Motor neuron (in vitro differentiated cells): ENCODE measurements at places on chromosomes 5 and 9.

- no peak for ATAC-seq
These were observed 32.7 kb downstream of the SMC5 start for GRCh38 chr9:70291446-70291845.

DNA sequence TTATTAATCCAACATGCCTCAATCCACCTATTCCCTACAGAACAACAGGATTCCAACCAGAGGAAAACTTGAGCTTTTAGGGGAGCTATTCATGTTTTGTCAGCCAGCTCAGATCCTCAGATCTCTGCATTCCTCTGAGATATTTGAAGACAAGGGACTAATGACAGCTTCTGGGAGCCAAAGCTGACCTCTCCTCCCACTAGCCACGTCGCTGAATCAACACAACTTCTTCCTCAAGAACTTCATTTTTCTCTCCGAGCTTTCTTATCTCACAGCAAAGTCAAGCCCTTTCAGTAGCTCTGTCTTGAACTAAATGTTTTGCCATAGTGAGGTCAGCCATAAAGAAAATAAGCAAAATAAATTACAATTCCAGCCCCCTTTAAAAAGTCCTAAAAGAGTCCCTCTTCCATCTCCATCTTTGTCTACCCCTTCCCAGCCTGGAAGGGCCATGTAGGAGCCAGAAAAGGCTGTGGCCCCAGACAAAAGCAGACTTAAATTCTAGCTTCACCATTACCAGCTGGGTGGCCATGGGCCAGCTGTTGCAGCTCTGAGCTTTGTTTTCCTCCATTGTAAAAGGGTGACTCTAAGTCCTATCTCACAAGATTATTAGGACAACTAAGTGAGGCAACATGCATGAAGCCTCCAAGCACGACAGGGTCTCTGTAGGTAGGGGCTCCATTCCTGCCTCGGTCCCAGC lies 65.0 kb downstream of the HSD17B3 start:
- ATAC-seq, result no peak

DNA sequence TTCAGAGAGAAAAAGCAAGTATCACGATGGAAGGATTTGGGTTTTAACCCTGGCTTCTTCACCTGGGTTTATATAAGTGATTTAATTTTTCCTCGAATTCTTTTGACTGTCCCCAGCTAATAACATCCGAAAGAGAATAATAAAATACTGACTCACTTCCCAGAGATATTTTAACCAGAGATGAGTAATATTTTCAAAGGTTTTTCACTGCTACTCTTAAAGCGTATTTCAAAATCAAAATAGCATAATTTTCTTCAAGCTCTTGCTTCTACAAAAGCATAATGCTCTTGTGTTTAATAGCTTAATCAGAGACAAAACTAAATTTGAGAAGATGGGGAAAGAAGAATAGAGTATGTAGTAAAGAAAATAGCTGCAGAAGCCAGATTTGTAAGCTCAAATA lies 215.2 kb upstream of the PTGER4 start:
- ATAC-seq, result no peak

GRCh38 chr5:16702964-16703363 lies 86.2 kb upstream of the RETREG1 start:
- ATAC-seq, result peak; percentile 59

DNA sequence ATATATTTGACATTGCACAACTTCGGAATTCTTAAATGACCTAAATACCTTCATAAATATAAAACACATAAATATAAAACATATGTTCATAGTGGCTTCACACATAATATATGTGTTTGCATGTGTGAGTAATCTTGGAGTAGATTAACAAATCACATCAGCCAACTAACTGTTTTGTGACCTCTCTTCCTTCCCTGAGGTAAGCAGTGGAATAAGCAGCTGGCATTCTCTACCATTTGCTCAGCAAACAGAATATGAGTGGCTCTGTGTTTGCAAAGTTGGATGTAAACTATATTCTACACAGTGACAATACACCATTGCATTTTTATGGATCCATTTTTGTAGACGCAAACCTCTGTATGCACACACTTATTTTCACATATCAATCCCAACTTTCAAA lies 189.9 kb downstream of the ACER2 start:
- ATAC-seq, result no peak

- no peak for ATAC-seq
These were observed 2188.5 kb upstream of the WWC1 start for GRCh38 chr5:166102947-166103346.

DNA sequence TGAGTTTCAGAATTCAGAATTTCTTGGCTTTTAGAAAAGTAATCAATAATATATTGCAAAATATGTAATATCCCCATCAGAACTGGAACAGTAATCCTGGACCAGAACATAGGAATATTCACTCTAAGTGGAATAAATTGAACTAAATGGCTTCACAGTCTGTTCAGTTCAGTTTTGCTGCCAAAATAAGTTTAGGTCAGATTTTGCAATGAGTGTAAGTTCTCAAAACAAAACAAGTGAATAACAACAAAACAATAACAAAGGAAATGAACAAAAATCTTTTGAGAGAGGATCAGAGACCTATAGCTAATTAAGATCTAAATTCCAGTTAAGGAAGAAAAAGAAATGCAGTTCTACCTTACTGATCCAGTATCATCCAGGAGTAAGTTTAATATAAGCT lies 9.3 kb downstream of the PTGER4 start:
- no peak for ATAC-seq

DNA sequence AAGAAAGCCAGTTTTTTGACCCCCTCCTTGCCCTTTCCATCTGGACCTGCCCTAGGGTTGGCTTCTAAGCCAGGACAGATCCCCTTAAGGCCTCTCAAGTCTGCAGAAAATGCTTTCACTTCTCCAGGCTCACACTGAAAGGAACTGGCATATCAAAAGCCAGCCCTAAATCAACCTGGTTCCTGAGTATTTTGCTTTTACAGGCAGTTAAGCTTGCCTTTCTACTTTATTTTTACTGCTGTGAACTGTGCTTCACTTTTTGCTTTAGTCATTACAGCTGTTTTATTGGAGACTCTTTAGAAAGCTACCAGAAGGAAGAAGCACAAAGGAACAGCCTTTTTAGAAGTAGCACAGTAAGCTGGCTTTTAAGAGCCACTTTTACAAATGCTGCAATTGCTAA lies 5.0 kb downstream of the TARS1 start:
- no peak for ATAC-seq

DNA sequence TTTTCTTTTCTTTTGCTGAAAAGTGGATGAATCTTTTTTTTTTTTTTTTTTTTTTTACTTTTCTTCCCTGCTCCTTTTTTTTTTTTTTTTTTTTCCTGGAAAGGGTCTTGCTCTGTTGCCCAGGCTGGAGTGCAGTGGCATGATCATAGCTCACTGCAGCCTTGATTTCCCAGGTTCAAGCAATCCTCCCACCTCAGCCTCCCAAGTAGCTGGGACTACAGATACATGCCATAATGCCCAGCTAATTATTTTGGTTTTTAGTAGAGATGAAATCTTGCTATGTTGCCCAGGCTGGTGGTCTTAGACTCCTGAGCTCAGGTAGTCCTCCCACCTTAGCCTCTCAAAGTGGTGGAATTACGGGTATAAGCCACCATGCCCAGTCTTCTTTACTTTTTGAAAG lies 20.9 kb downstream of the HSD17B4 start:
- ATAC-seq, result no peak

DNA sequence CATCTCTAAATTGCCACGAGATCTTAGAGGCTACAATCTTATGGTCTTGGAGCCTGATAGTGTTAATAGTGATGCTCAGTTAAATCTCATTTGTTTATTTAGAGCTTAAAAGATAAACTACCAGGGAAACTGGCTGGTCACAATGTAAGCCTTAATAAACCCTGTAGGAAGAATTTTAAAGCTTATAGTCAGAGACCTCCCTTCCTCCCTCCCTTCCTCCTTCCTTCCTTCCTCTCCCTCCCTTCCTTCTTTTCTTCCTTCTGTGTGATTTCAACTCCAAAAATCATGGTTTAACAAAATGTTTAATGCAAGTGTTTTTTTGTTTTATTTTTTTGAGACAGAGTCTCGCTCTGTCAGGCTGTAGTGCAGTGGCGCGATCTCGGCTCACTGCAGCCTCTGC lies 14.9 kb upstream of the FAM240B start:
- no peak for ATAC-seq

- peak; percentile 46 for ATAC-seq
These were observed 207.0 kb downstream of the MEF2C start for GRCh38 chr5:88675708-88676636.

DNA sequence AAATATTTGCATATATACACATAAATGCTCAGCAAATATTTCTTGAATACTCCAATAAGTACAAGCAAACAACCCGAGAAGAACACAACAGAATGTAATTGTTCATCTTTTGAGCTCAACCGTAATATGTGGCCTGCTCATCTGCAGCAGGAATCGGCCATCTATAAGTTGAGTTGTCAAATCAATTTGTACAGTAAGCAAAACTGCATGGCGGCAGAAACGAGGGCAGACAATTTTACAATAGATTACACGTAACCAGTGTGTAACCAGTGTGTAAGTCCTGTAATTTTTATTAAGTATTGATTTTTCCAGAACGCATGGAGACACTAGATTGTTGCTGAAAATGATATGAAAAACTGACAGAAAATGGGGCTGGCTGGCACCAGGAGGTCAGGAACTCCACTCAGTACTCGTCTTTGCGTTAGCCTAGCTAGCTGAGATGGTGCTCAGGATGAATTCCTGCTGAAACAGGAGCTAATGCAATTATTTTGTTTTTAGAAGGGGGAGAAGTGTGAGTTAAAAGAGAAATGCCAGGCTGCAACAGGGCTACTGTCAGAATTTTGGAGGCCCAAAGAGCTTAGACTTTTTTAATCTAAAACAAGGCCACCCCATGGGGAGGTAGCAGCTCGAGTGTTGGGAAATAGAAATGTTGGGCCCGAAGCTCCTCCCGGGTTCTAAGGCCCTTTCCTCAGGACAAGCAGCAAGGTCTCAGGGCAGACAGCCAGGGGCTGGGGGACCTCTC lies 682 bp downstream of the DHX29 start:
- ATAC-seq, result no peak

DNA sequence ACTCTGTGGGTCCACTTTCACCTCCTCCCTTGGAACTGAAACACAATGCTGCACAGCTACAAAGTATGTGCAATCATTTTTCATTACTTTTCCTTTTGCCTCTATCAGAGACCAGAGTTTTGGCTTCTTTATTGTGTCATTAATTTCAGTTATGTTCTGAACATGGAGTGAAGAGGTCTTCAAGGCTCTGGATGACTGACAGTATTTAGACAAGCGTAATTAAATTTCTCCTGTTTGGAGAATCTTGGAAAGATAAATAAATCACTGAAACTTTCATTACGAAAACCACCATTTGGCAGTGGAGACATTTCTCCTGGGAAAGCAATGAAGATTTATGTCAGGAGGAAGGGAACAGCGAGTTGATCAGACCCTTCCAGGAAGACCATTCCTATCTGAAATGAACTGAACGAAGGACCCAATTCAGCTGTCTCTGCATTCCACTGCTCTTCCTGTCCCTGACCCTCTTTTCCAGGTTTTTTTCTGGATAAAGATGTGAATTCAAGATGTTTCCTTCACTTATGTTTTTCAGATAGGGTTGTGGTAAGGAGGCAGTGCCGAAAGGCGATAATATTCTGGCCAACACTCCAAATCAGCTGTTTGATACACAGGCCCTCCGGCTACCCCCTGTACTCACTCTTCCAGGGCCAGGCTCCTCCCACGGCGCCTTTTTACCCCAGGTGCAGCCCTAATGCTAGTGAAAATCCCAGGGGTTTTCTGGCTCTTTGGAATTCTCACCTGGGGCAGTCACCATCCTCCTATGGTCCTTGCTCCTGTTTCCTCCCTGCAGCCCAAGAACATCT lies 77.2 kb upstream of the OSMR start:
- no peak for ATAC-seq

GRCh38 chr5:133581918-133582317 lies 30.4 kb downstream of the FSTL4 start:
- no peak for ATAC-seq
